ENCODE measurements at places on chromosomes 1 and 21. TPM values are rescaled to one million over a fixed set of nuclear protein-coding genes. Genes with fewer than 3 reads are reported as not detected.

- no peaks in the 10 kb centered on the region for H3K27me3 ChIP-seq
- no peak for DNase-seq
- H3K27ac ChIP-seq = no peak overlapping the region
- H3K4me1 ChIP-seq = peaks cover 27% of the 10 kb centered on the region
These were observed 4.0 kb upstream of the CD46 start for GRCh38 chr1:207747627-207748492.

GRCh38 chr1:48229317-48229716, 6.8 kb downstream of the SLC5A9 start:
- H3K4me3 ChIP-seq = no peak overlapping the region
- H3K36me3 ChIP-seq = no peaks in the 10 kb centered on the region
- no peaks in the 10 kb centered on the region for H3K4me1 ChIP-seq

DNA sequence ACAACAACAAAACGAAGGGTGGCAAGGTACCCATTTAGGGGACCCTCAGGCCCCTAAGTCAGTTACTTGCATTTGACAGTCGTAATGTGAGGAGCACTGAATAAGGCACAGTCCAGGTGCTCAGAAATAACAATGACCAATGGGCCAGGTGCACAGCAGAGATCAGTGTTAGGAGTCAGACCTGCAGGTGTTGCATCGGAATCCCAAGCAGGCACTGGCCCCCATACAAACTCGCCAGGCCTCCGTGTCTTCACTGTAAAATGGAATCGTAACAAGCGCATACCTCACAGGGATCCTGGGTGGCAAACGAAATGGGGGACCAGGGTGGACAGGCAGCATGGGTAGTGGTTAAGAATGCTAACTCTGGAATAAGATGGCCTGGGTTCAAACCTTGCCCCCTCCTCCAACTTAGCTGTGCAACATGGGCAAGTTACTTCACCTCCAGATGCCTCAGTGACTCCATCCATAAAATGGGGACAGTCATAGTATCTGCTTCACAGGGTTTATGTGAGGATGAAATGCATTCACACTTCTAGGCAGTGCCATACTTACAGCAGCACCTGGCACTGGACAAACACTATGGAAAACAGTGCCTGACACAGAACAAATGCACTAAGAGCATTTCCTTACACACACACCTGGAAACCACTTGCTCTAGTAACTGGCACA, 20.2 kb downstream of the RCAN1 start:
- no peak overlapping the region for H3K27ac ChIP-seq
- DNase-seq = no peak
- H3K4me3 ChIP-seq = no peak overlapping the region
- no peaks in the 10 kb centered on the region for H3K4me1 ChIP-seq
- H3K36me3 ChIP-seq = no peaks in the 10 kb centered on the region
- H3K27me3 ChIP-seq = no peaks in the 10 kb centered on the region

DNA sequence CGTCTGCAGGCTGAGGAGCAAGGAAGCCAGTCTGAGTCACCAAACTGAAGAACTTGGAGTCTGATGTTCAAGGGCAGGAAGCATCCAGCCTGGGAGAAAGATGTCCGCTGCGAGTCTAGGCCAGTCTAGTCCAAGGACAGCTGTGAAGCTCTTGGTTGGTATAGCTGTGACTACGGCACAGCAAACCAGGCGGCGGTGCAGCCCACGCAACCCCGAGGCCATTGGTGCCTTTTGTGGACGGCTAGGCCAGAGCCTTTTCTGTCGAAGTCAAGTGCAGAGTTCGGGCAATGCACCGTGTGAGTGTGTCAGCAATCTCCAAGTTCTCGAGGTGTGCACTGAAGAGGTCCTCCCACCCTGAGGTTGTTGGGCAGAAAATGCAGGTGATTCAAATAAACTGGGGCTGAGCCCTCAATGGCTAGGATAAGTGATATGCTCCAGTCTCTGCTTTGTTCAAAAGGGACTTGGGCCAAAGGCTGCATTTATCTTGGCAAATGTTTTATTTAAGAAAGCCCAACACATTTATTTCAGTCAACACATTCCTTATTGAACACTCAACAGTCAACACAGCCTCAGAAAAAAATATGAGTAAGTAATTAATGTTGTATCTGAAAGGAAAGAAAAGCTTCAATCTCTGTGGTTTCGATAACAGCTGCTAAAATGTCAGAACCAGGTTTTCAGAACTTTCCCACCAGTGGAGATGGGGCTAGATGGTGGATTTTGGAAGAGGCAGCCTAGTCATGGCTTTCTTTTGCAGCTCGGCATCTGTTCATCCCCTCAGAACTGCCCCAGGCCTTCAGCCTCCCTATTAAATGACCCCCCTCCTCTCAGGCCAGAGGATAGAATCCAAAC, 78.1 kb upstream of the COX20 start:
- DNase-seq = no peak
- H3K4me3 ChIP-seq = no peak overlapping the region
- H3K27me3 ChIP-seq = peaks cover 1% of the 10 kb centered on the region
- H3K4me1 ChIP-seq = no peaks in the 10 kb centered on the region

Gene ZSCAN20
- total RNA-seq = 2.8 TPM

DNA sequence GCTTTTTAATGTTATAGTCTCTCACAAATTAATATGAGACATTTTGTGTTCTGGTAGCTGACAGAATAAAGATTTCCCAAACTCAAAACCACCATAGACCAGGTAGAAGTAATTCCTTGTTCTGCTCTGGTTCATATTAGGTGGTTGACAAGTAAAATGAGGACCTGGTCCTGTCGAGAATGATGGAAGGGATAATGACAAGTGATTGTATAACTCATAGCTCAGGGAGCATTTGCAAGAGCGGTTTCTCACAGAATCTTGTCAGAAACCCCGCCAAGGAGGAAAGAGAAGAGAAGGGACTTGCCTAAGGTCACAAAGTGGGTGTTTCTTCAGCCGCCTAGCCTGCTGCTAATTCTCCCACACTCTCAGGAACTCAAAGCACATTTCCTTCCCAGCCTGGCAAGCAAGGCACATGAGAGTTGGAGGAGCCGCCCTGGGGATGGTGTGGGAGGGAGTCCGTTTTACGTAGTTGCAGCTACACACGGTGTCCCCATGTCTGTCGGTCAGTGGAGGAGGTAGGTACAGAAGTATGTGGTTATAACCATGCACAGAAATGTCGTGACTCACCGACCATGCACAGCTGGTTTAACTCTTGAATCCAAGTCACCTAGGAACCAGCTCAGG, 46.5 kb downstream of the SAMD13 start:
- DNase-seq = no peak
- H3K36me3 ChIP-seq = no peaks in the 10 kb centered on the region
- no peak overlapping the region for H3K4me3 ChIP-seq
- H3K27ac ChIP-seq = no peak overlapping the region

- H3K36me3 ChIP-seq = peaks cover 2% of the 10 kb centered on the region
- no peak overlapping the region for H3K27ac ChIP-seq
- peaks cover 48% of the 10 kb centered on the region for H3K27me3 ChIP-seq
- H3K4me1 ChIP-seq = peaks cover 31% of the 10 kb centered on the region
- no peak for DNase-seq
These were observed 25.7 kb upstream of the SELENON start for GRCh38 chr1:25774206-25774803.

GRCh38 chr21:32920474-32920873, 105.3 kb upstream of the OLIG2 start:
- H3K4me1 ChIP-seq = no peaks in the 10 kb centered on the region
- H3K4me3 ChIP-seq = no peak overlapping the region
- H3K27me3 ChIP-seq = peaks cover 3% of the 10 kb centered on the region
- DNase-seq = no peak
- peaks cover 2% of the 10 kb centered on the region for H3K36me3 ChIP-seq

DNA sequence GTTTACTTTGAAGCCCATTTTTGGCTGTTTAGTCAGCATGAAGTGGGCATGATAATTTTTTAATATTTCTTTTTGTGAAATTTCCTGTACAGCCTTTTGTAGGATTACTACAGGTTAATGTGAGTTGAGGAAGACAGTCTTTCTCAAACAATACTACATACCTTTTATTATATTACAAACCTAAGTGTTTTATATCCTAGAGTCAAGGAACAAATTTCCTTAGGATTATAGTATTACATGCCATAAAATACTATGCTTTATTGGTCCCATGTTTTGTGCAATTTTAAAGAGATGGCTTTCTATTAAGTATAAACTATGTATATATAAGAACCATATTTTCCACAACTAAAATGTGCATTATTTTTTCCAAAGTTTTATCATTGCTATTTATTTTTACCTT, 9.2 kb upstream of the CHAF1B start:
- H3K4me3 ChIP-seq = no peak overlapping the region
- DNase-seq = no peak
- H3K27ac ChIP-seq = no peak overlapping the region
- no peaks in the 10 kb centered on the region for H3K27me3 ChIP-seq
- peaks cover 24% of the 10 kb centered on the region for H3K36me3 ChIP-seq

DNA sequence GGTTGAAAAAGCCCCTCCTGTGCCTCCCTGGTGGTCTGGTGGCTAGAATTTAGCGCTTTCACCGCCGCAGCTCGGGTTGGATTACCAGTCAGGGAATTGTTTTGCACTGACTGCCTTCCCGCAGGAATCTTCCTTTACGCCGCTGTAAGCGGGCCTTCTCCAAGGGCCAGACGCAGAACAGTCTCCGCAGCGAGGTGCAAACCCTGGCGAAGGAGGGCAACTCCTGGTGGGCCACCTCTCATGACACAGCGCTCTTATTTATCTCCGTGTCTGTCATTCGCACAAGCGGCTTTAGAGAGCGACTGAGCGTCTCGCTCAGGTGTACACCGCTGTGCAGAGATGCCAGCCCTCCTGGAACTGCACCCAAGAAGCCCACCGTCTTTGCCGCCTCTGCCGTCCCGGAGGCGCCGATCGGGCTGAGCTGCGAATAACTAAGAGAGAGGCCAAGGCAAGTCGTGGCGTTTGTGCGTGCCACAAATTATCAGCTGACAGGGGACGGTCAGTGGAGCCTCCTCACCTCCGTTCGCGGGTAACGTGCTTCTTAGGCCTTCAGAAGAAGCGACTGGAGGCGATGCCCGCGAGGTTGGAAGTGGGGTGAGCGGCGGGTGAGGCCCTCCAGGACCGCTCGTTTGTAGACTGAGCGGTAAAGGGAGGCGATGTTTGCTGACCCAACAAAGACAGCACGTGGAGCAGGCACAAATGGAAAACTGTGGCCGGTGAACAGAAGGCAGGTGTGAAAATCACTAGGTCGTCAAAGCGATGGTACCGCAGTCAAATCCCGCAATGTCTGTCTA, 93.5 kb downstream of the PRKAB2 start:
- H3K36me3 ChIP-seq = peaks cover 13% of the 10 kb centered on the region
- no peak for DNase-seq
- peaks cover 47% of the 10 kb centered on the region for H3K4me1 ChIP-seq
- H3K4me3 ChIP-seq = peak overlapping the region; percentile 37
- H3K27ac ChIP-seq = peak overlapping the region; percentile 82

Gene PTGFRN
- total RNA-seq = 38.0 TPM

- no peaks in the 10 kb centered on the region for H3K4me1 ChIP-seq
- H3K36me3 ChIP-seq = no peaks in the 10 kb centered on the region
- H3K27ac ChIP-seq = no peak overlapping the region
- H3K4me3 ChIP-seq = no peak overlapping the region
- DNase-seq = no peak
These were observed 485.9 kb downstream of the USP25 start for GRCh38 chr21:16215663-16216183.

DNA sequence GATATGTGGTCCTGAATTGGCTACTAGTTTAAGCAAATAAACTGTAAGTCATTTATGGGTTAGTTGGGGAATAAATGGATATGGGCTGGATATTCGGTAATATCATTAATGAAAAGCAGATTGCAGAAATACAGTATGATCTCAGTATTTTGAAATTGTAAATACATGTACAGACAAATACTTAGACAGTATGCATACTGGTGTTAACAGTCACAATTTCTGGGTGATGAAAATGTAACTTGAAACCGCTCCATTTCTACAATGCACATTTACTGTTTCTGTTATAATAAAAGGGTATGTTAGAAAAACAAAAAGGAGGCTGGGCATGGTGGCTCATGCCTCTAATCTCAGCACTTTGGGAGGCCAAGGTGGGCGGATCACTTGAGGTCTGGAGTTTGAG, 28.0 kb downstream of the BLZF1 start:
- H3K4me3 ChIP-seq = no peak overlapping the region
- H3K27ac ChIP-seq = no peak overlapping the region
- DNase-seq = no peak
- H3K27me3 ChIP-seq = no peaks in the 10 kb centered on the region
- peaks cover 56% of the 10 kb centered on the region for H3K36me3 ChIP-seq

DNA sequence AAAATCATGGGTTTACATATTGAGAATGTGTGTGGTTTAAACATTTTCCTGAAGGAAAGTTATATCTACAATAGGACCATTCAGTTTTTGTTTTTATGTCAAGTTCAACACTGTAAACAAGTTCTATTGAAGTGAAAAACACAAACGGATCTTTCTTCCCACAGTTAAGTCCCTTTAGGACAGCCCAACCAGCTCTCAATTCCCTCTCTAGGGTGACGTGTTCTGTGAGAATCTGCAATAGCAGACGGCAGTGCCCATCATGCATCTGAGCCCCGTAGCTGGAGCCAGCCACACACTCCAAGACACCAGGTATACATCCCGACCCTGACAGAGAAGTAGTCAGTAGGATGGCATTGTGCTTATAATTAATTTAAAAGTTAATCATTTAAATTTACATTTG, 26.3 kb upstream of the IVNS1ABP start:
- no peaks in the 10 kb centered on the region for H3K27me3 ChIP-seq
- no peak for DNase-seq
- no peak overlapping the region for H3K4me3 ChIP-seq

DNA sequence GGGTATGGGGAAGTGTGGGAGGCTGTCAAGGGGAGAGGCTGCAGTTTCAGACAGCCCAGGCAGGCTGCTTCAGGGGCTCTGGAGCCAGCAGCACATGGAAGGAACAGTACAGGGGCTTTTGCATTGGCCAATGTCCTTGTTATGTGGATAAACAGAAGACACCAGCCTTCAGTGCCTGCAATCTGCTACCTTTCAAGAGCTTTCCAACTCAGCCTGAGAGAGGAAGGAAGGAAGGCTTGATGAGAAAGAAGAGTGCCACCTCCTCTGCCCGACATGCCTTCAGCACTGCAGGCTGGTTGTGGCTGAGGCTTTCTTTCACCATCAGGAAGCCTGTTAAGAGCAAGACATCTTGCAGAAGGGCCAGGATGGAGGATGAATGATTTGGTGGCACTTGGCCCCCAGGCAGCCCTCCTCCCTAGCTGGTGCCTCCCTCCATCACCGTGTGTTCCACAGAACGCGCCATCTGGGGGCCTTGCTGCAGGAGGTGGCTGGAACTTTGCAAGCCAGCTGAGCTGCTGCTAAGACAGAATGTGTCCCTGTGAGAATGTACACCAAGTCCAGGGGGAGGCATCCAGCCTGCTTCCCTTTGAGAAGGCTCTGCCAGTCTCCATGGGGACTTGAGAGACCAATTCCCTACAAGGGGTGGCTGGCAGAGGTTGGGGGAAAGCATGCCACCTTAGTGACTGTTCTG, 372.4 kb upstream of the PROX1 start:
- no peaks in the 10 kb centered on the region for H3K36me3 ChIP-seq
- no peak overlapping the region for H3K27ac ChIP-seq
- no peak overlapping the region for H3K4me3 ChIP-seq
- no peak for DNase-seq

Measured in activated T-helper 1 cell treated with anti-CD3 and anti-CD28 coated beads, Interleukin-12 subunit alpha, Interleukin-12 subunit beta, Interleukin-2, Interleukin-4 antibody, amounts not matched to agents 30 ng/mL and 10 ng/mL and 1 ng/mL, durations not matched to agents 14 hours and 24 hours and 36 hours (primary cell).